Body of pancreas (tissue), 4 donors: ENCODE measurements at places on chromosomes 2 and 18. TPM values are rescaled to one million over a fixed set of nuclear protein-coding genes. Genes with fewer than 3 reads are reported as not detected.

GRCh38 chr2:106011380-106011779 is 182.7 kb downstream of the UXS1 start:
- no peak for DNase-seq

GRCh38 chr2:101380376-101380775 is 6.9 kb downstream of the CREG2 start:
- DNase-seq, result no peak

- DNase-seq, result no peak
Measured at GRCh38 chr2:47167149-47167548, 12.0 kb upstream of the STPG4 start.

The RAX gene
- not detected for total RNA-seq
